Caudate nucleus (tissue), 63 donors: ENCODE measurements at places on chromosomes 3 and 15.

DNA sequence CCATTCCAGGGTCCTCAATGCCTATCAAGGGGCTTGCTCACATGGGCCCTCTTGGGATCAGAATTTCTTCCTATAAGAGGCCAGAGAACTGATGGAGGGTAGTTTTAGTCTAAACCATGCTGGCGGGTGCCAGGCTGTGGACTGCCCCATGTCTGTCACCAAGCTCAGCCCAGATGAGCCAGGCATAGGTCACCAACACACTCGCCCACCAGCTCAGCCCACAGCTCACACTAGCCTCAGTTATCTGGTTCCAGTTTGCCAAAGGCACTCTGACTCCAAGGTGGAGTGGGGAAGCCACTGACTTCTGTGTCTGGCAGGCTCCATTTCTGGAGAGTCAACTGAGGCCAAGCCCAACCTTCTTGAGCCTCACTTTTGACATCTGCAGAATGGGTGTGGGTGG, 50.7 kb upstream of the INSYN1 start:
- no peak for DNase-seq

DNA sequence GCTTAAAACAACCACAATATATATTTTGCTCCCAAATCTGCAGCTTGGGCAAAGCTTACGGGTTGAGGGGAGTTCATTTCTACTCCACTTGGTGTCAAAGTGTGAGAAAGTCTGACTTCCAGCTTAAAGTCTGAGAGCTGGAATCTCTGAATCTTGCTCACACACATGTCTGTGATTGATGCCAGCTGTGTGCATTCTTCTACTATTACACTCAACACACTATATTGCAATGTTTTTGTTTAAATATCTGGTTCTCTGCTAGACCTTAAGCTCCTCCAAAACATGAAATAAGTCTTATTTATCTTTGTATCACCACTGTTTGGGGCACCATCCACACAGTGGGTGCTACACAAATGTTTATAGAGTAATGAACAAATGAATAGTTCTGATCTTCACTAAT, 36.7 kb upstream of the SECISBP2L start:
- DNase-seq: no peak

- DNase-seq: no peak
These were observed 68.3 kb downstream of the SLCO3A1 start for GRCh38 chr15:91921843-91922198.

DNA sequence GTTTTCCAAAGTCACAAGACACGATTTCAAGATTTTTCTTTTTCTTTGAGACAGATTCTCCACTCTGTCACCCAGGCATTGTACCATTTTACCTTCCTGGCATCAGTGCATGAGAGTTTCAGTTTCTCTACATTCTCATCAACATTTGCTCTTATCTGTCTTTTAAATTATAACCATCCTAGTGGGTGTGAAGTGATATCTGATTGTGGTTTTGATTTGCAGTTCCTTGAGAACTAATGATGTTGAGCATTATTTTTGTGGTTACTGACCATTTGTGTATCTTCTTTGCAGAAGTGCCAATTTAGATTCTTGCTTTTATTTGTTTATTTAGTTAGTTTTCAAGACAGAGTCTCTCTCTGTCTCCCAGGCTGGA, 41.2 kb downstream of the ADIPOQ start:
- no peak for DNase-seq

DNA sequence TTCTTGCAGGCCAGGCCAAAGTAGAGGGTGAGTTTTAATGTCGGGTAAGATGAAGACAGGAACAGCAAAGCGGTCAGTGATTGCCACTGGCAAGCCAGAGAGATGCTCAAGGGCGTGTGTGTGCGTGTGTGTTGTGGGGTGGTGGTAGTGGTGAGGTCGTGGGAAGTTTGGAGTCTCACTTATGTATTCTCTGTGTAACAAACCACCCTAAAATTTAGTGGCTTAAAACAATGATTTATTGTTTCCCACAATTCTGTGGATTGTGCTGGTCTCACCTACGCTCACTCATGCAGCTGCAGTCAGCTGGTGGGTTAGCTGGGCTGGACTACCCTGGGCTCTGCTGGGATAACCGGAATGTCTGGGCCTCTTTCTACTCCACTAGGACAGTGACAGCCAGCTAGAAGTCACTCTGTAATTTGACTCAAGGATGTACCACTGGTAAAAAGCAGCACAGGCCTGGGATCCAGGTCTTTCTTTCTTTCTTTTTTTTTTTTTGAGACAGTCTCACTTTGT, 50.9 kb upstream of the BHLHE40 start:
- no peak for DNase-seq

- DNase-seq: no peak
These were observed 124.7 kb downstream of the WNT5A start for GRCh38 chr3:55362210-55362960.

DNA sequence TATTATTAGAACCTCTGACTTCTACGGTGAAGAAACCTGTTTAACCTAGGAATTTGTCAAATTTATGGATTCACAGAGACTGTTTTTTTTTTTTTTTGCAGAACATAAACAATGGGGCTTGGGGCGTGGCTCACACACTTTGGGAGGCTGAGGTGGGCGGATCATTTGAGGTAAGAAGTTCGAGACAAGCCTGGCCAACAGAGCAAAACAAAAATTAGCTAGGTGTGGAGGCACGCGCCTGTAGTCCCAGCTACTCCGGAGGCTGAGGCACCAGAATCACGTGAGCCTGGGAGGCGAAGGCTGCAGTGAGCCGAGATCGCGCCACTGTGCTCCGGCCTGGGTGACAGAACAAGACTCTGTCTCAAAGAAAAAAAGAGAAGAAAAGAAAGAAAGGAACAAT, 3.0 kb downstream of the ZBTB11 start:
- DNase-seq: no peak

DNA sequence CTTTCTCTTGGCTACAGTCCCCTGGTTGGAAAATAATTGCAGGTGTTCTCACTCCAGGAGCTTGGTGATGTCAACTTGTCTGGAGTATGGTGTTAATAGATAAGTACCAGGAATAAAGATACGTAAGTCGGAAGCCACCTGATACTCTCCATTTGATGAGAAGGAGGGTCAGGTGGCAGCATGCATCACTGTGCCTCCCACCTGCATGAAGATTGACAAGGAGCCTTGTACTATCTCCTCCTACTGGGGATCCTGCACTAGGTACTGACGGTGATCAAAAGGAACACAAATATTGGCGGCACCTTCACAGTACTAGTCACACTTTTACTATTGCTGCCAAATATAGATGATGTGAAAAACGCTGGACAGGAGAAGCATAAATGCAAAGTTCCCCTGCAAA, 32.6 kb upstream of the GABRB3 start:
- no peak for DNase-seq

- no peak for DNase-seq
These were observed 534 bp downstream of the FRMD5 start for GRCh38 chr15:44194323-44195150.

GRCh38 chr3:65436580-65436979, 602.1 kb downstream of the MAGI1 start:
- no peak for DNase-seq

- DNase-seq: no peak
These were observed 311.8 kb downstream of the TBC1D5 start for GRCh38 chr3:17430582-17430981.

- no peak for DNase-seq
These were observed 771.6 kb upstream of the NR2F2 start for GRCh38 chr15:95558916-95559315.

GRCh38 chr15:100224206-100225185, 117.3 kb downstream of the ADAMTS17 start:
- DNase-seq: no peak

- DNase-seq: no peak
These were observed 109.1 kb upstream of the BCHE start for GRCh38 chr3:165946360-165946759.

- no peak for DNase-seq
These were observed 78.8 kb upstream of the STRIT1 start for GRCh38 chr3:155372281-155372680.

GRCh38 chr15:68154923-68155559, 50.1 kb downstream of the CALML4 start:
- no peak for DNase-seq

GRCh38 chr15:96345560-96346399, 15.3 kb downstream of the NR2F2 start:
- DNase-seq: peak; percentile 50

GRCh38 chr15:39784125-39784524, 1.5 kb upstream of the FSIP1 start:
- no peak for DNase-seq

- DNase-seq: no peak
These were observed 37.5 kb upstream of the CHST2 start for GRCh38 chr3:143081844-143082778.

DNA sequence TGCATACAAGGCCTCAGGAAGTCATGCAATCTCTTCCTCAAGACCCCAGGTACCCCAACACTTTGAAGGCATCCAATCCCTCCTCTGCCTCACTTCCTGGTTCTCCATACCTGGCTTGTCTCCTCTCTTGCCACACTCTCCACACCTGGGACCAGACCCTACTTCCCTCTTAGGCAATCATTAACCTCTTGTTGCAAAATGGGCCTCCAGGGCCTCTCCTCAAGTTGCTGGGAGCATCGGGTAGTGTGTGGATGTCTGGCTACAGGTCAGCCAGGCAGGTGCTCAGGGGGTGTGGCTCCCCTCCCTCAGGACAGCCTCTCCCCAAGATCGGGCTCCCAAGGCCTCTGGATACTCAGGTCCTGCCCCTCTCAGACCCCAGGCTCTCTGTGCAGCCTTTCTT, 8.6 kb downstream of the PLA2G4E start:
- DNase-seq: no peak

- no peak for DNase-seq
These were observed 138.0 kb downstream of the FBN1 start for GRCh38 chr15:48507416-48508065.

DNA sequence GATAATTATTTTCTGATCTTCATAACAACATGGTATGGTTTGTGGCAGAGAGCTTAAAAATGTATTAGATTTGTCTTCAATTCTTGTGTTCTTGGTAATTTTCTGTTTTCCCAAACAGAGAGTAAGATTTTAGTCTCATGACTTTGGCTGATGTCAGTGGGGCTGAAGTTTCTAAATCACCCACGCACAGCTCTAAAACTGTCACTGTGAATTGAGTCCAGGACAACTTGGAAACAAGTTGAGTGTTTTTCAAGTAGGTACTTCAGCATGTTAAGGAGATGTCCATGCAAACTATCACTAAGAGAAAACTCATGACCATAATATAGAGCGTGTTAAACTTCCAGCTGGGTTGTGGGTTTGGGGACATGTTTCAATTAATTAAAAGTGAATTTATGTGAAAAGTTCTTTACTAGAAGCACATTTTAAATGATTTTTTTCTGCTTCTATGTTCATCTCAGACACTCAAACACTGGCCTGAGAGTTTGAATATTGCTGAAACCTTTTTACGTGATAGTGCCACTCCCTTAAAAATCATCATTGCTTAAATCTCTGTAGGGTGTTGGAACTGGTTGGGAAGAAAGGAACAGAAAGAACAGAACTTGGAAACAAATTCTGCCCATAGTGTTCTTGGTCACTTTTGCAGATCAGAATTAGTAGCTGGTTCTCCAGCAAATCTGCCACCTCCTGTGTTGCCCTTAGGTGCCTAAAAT, 89.8 kb downstream of the KLHL25 start:
- DNase-seq: no peak

DNA sequence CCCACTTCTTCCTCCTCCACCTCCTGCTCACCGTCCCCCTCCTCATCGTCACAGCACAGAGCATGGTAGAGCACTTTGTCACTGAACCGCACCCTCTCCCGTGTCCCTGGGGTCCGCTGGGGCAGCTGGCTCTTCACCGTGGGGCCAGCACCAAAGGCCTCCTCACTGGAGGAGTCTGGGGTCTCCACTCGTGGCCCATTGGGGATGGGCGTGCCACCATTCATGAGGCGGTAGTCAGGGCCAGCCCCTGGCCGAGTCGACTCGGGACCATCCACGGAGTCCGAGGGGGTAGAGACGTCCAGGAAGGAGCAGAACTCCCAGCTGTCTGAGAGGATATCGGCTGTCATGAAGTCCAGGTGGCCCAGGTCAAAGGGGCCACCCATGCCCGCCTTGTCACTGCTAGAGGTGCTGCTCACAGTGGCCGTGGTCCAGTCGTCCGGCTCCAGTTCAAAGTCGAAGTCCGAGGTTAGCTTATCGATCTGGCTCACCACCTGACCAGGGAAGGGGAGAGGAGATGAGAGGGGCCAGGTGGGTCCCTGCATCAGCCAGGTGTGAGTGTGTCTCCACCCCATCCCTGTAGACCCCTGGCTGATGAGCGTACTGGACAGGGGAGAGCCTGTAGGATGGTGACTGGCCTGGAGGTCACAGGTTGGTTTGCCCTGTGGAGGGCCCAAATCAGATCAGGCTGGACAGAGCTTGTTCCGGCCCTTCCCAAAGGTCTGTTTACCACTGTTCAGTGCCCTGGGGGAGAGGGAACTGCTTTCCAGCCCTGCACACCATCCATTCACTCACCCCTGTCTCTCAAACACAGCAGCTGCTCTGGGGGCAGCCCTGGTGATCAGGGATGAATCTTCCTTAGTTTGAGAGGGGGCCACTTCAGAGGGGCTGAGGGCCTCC, 12.8 kb downstream of the INSYN1 start:
- DNase-seq: no peak

DNA sequence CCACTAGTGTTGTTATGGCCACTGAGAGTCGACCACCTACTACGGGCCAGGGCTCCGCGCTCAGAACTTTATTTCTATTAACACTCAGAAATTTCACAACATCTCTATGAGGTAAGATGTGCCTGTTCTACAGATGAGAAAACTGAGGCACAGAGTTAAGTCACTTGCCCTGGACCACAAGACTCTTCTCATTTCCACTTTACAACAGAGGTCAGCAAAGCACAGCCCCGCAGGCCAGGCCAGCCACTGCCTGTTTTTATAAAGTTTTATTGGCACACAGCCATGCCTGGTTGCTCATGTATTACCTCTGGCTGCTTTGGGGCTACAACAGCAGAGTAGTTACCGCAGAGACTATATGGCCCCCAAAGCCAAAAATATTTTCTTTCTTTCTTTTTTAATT, 503.6 kb downstream of the SHQ1 start:
- no peak for DNase-seq

DNA sequence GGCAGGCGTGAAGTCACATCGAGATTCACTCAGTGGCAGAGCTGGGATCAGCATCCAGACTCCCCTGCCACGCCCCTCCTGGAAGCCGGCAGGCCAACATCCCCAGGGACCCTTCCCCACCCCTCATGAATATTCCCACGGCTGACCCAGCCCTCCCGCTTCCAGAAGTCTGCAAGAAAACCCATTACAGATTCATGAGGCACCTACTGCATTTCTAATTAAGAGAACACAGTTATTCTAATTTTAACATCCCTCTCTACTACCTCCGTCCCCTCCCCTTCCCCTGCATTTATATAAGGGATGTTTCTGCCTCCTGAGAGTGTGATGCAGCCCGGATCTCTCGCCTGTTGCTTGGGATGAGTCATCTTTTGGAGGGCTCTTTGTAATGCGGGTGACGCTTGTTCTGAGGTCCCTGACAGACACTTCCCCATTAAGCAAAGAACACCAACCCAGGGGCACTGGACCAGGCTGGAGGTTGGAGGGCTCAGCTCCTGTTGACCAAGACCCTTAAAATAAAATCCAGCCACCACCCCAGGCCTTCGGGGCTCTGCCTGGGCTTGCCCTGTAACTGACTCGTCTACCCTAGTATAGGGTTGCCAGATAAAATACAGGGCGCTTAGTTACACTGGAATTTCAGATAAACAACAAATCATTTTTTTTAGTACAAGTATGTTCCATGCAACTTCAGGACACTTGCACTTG, 118.7 kb downstream of the NUP210 start:
- no peak for DNase-seq
